ENCODE measurements at places on chromosomes 13 and 19.

- DNase-seq, result no peak
Measured at GRCh38 chr19:13984875-13985741, 21.0 kb downstream of the RFX1 start.

DNA sequence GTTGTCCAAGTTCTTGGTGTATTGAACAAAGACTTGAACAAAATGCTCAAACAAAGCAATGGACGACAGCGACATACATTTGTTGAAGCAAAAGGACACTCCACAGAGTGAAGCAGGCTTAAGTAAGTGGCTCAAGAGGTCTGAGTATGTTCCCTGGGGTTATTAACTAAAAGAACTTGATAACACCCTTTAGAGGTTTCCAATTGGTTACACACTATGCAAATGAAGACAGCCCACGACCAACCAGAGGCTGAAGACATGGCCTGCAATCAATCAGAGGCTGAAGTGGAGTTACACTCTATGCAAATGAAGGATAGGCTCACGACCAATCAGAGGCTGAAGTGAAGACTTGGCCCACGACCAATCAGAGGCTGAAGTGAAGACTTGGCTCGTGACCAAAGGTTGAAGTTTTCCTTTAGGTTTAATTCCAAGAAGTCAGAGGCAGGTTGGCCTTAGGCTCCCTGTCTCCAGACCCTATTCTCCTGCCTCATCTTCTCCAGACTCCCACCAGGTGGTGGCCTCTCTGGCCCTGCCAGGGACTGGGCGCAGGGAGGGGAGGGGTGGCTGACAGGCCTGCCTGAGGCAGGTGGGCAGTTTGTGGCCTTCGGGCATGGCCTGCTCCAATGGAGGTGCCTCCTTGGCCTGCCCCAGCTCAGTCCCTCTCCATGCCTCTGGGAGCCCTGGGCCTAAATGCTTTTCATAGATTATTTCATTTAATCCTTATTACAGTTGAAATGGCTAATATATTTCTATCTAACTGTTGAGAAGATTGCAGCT, 38.1 kb downstream of the CCDC169 start:
- DNase-seq, result no peak

- DNase-seq, result no peak
Measured at GRCh38 chr19:44059229-44059628, 7.4 kb downstream of the ZNF223 start.

DNA sequence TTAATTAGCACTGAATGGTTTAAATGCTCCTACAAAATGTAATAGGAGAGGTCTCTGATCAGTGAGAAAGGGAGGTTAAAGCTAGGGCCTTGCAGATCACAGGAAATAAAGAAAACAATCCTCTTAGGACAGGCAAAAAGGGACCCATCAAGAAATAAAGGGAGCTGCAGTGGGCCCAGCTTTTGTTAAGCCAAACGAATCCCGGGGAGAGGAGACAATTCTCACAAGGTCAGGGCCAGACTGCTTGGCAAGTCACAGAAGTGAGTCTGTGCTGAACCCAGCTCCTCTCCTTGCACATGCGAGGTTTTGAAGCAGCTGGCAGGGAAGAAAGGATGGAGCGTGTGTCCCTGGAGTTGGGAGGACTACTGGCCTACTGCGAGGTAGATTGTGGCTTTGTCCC, 285.8 kb downstream of the COG6 start:
- DNase-seq, result no peak

GRCh38 chr19:36489920-36490415, 607 bp upstream of the ZNF566 start:
- no peak for DNase-seq

GRCh38 chr13:92806215-92806614, 420.4 kb upstream of the GPC6 start:
- no peak for DNase-seq

DNA sequence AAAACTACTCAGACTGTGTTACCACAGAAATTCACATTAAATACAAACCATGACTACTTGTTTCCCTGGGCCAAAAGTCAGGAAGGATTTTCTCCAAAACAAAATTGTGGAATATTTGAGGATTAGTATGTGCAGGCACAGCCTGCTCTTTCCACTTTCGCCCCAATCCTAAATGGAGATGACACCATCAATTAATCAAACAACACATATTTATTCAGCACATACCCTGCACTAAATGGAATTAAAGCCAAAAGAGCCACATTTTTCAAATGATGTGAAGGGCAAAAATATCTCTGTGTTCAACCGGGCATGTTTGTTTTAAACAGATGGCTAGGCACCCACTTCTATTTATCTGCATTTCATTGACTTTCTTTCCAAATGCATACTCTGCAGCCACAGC, 523.1 kb downstream of the DCT start:
- DNase-seq, result no peak

GRCh38 chr19:50266041-50266440, 62.6 kb downstream of the MYH14 start:
- no peak for DNase-seq

DNA sequence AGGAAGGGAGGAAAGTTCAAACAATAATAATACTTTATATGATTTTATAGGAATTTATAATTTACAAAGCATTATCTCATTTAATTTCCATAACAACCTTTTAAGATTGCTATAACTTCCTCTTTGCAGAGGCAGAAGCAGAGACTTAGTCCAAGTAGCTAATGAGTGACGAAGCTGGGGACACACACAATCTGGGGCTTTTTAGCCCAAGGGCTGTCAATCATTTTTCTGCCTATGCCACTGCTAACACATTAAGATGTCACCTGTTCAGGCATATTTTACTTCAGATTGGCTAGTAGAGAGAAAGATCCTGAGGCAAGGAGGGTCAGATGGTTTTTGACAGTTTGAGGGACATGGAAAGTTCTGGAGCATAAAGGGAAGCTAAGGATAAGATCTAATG, 12.6 kb downstream of the SCEL start:
- DNase-seq, result no peak

DNA sequence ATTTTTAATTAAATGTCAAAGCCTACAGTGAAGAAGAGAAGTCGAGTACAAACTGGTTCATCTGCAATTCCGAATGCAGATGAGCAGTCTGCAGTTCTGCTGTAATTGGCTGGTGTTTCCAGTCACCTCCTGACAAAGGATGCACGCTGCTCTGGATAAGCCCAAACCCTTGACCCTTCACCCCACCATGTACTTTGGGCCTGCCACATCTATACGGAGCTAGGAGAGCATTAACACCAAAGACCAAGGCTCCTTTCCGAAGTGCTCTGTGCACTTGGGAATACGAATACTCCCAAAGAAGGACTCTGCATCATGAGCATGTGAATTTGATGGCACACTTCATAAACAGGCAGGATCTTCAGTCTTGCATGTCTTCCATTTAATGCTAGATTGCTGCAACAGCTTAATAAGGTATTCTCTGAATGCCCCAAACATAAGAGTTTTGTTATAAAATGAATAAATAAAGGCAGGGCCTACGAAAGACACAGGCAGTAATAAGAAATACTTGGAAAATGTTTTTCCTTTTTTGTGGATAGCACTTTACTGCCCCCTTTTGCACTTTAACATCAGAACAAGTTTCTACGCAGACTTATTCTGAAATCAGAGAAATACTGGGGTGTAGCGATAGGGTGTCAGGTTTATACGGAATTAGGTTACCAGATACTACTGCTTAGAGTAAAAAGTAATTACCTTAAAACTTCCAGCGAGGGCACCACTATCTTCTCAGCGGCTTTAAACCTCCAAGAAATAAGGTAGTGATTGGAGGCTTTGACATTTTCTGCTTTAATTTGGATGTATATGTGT, 15.0 kb downstream of the EFNB2 start:
- DNase-seq, result no peak

DNA sequence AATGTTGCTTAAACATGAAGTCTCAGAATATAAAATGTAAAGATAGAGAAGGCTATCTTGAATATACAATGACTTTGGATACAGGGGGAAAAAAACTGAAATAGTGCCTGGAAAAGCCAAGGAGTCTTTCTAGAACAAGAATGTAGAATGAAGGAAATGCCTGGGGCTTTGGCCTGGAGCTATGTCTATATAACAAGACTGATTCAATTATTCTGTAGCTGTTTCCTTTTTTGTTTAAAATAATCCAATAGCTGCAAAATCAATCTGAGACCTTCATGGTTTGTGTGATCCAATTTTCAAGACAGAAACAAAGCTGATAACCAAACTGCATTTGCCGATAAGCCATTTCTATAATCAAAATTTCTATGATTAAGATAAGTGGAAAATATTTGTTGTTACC, 530.9 kb upstream of the NBEA start:
- DNase-seq, result no peak

DNA sequence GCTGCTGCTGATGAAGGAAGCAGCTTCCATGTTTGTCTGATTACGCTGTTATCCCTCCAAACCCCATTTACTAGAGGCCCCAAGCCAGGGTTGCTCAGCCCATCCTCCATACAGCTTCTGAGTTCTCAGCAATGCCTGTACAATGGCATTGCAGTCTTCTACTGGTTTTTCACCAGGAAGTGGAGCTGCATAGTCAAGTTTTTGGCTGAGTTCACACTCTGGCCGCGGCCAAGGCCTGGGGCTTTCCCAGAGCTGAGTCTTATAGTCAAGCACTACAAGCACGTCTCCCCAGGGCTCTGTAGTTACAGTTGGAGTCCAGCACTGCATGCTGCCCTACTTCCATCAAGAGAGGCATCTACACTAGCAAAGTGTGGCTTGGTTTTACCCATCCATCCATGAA, 182.5 kb downstream of the POU4F1 start:
- DNase-seq, result no peak

- DNase-seq, result no peak
Measured at GRCh38 chr13:76016799-76017400, 380.8 kb downstream of the LMO7 start.

GRCh38 chr19:42254089-42254849, 659 bp downstream of the ERF start:
- DNase-seq, result no peak

- DNase-seq, result no peak
Measured at GRCh38 chr19:47765523-47766358, 12.8 kb upstream of the SELENOW start.

Measured in smooth muscle cell of the brain vasculature (primary cell).